Nephron progenitor cell (in vitro differentiated cells): ENCODE measurements at places on chromosomes 3 and 15.

DNA sequence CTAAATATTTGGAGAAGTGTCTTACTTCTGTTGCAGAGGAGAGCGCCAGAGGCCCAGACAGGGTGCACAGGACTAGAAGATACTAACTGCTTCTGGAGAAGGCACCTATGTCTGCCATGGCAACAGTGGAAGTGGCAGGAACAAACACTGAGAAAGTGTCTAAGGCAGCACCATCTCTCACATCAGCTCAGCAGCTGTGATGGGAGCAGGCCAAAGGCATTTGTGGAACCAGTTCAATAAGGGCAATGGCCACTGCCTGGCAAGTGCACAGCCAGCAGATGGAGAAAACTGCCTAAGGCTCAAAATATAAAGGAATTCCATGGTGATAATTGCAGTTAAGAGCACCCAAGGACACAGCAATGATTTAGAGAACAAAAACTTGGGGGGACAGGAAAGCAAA is 563.0 kb upstream of the CCDC54 start:
- no peak for DNase-seq

DNA sequence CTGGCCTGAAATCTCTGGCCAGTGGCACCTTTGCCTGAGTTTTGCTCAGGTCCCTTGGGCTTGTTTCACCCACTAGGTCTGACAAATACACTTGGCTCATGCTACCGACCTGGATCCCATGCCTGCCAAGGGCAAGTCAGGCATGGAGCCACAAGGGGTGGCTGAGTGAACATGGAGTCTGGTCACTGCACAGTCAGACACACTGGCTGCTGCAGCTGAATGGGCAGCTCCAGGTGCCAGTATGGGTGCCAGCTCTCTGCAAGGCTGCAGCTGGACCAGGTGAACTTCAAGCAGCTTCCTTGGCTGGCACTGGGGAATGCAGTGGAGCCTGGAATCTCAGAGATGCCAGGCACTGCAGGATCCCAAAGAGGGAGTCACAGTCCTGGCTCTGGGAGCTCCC is 170.3 kb downstream of the NECTIN3 start:
- no peak for DNase-seq

- DNase-seq = no peak
Measured at GRCh38 chr3:170759511-170760173, 110.4 kb downstream of the RPL22L1 start.

GRCh38 chr3:171688002-171688401 is 122.3 kb downstream of the PLD1 start:
- no peak for DNase-seq

DNA sequence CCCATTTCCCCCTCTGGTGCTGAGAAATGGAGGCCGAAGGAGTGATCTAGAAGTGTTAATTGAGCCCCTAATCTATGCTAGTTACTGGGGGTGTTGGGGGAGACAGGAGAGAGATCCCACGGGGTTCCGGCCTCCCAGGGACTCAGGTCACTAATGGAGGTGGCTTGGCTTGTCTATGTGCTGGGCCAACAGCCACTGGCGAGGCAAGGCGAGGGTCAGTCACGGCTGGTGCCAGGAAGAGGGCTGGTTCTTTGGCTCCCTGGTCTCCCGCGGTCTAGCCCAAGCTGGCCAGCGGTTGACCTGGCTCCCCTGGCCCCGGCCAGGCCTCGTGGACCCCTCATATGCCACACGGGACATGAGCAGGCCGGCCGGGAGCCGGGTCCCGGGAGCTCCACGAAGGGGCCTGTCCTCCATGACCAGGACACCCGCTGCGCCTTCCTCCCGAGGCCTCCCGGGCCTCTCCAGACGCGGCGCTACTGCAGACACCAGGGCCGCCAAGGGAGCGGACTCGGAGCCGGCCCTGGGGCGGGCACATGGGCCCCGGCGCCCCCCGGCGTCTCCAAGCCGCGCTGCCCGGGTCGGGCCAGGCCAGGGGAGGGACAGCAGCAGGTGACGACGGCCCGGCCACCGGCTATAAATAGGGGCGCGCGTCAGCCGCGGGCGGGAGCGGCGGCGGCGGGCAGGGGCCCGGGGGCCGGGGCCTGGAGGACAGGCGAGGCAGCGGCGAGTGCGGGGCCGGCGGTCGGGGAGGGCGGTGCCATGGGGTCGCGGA is at the start of gene ALPK3:
TSS of gene ALPK3 (plus strand) at position 663 of the 772 bp plus-strand sequence. CDS start at position 760, 97 bp downstream.
- DNase-seq = peak; percentile 58

- no peak for DNase-seq
Measured at GRCh38 chr15:31250033-31250432, 76.6 kb upstream of the KLF13 start.

DNA sequence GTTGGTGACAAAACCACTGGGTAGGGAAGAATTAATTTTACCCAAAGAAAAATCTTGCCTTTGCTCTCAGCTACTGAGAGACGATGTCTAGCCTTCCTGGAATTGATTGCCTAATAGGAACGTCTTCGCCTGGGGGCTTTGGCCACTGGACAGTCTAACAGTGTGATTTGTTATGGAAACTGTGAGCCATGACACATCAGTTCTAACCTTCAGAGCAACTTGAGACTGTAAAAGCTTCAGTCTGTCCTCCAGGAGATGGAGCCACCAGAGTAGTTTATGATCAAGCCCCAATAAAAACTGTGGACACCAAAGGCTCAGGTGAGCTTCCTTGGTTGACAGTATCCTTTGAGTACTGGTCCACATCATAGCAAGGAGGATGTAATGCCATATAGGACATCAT is 235.8 kb upstream of the TMCO5A start:
- DNase-seq = no peak

- no peak for DNase-seq
Measured at GRCh38 chr3:74267131-74267530, 347.3 kb downstream of the CNTN3 start.

GRCh38 chr3:32992310-32992686 is 40.9 kb downstream of the CCR4 start:
- DNase-seq = no peak

- peak; percentile 21 for DNase-seq
Measured at GRCh38 chr3:141663993-141664392, 74.1 kb upstream of the RNF7 start.

- DNase-seq = no peak
Measured at GRCh38 chr15:87618203-87618725, 638.3 kb downstream of the NTRK3 start.

DNA sequence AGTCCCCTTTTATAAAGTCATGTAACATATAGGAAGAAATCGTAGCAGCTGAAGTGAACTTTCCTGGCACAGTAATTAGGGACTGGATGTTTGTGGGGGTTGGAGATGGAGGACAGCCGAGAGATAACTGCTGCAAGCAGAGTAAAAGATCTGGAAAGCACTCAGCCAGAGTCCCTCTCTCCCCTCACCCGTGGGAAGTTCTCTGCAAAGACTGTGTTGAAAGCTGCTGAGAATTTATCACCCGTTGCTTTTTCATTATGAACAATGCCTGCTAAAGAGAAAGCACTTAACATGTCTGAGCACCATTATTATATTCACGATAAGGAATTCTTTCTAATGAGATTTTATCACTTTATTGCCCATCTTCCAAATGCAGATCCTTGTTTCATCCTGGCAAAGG is 248.8 kb downstream of the SHOX2 start:
- peak; percentile 5 for DNase-seq

DNA sequence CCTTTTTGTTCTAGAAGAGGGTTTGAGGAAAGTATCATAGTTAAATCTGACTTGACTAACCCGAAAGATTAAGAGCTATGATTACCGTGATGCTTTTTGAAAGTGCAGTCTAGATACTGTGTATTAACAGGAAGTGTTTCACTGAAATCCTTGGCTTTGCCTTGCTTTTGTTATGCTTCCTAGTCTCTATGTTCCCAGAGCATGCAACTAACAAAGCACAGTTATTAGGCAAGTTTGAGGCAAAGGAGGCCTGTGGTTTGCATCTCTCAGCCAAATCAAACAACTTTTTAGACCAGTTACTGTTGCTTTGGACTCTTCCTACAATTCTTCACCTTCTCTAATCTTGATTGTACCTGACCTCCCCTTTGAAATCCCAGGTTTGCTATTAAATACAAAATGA is 3.9 kb downstream of the LXN start:
- no peak for DNase-seq
